B cell (primary cell): ENCODE measurements at places on chromosomes 5 and 9.

- no peak for DNase-seq
Measured at GRCh38 chr9:7115606-7116005, 357.8 kb downstream of the KDM4C start.

- no peak for DNase-seq
Measured at GRCh38 chr9:115121181-115121580, 3.2 kb upstream of the TNC start.

- DNase-seq: no peak
Measured at GRCh38 chr5:127060470-127060985, 12.8 kb downstream of the C5orf63 start.

DNA sequence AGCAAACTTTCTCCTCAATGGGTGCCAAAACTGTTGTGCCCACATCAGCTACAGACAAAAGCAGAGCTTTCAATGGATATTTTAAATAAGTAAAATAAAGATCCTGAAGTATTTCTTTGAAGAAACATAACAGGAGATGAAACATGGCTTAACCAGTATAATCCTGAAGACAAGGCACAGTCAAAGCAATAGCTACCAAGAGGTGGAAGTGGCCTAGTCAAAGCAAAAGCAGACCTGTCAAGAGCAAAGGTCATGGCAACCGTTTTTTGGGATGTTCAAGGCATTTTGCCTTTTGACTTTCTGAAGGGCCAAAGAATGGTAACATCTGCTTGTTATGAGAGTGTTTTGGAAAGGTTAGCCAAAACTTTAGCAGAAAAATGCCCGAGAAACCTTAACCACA is 77.9 kb downstream of the ANXA1 start:
- DNase-seq: no peak

- no peak for DNase-seq
Measured at GRCh38 chr9:101047848-101048397, 19.4 kb downstream of the PLPPR1 start.

GRCh38 chr9:128684065-128684324 is 5.0 kb upstream of the SET start:
- no peak for DNase-seq

- no peak for DNase-seq
Measured at GRCh38 chr5:127970854-127971425, 112.6 kb upstream of the SLC12A2 start.

- DNase-seq: no peak
Measured at GRCh38 chr5:129905473-129906176, 1.4 kb downstream of the CHSY3 start.

- DNase-seq: no peak
Measured at GRCh38 chr9:73166468-73166867, 14.8 kb downstream of the ANXA1 start.

DNA sequence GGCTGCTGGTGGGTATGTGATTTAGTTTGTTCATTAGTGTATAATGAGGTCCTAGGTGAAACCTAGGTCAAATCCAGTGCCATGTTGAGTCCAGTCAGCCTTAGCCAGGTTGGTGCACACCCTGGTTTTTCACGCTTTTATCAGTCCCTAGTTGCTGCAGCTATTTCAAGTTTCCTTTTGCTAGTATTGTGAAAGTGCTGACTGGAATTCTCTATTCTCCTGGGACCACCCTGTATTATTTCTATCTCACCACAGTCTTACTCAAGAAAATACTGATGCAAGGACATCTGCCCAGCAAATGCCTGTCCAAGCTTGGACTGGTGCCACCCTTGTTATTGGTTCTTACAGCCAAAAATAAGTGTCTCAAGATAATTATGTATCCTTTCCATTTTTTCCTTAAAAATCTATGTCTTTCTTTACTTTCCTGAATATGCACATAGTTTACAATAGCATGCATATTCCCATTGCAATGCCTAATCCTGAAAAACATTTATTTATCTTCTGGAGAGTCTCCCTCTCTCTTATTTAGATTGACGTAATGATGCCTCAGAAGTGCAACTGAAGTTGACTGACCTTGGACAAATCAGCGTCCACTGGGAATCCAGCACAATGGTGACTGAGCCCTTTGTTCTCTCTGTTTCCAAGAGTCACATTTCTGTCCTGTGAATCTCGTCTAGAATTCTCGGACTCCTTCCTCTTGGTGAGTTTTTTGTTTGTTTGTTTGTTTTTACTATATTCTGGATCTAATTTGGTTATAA is 1075.0 kb downstream of the CDH9 start:
- no peak for DNase-seq

GRCh38 chr9:73137914-73138313 is 13.8 kb upstream of the ANXA1 start:
- DNase-seq: no peak

- DNase-seq: no peak
Measured at GRCh38 chr9:137009938-137010732, 13.8 kb upstream of the CLIC3 start.

- peak; percentile 12 for DNase-seq
Measured at GRCh38 chr9:316382-316965, 101.8 kb downstream of the DOCK8 start.

DNA sequence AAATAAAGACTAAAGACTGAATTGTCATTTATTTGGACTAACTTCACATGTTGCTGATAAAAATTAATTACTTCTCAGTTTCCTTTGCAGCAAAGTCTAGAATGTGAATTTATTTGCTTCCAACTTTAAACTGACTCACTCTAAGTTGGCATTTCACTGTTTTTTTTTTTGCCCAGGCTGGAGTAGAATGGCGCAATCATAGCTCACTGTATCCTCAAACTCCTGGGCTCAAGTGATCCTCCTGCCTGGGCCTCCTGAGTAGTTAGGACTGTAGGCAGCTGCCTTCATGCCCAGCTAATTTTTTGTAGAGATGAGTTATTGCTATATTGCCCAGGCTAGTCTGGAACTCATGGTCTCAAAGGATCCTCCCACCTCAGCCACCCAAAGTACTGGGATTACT is 3.5 kb downstream of the CCNB1 start:
- DNase-seq: no peak

GRCh38 chr5:22615964-22616363 is 237.2 kb downstream of the CDH12 start:
- no peak for DNase-seq

DNA sequence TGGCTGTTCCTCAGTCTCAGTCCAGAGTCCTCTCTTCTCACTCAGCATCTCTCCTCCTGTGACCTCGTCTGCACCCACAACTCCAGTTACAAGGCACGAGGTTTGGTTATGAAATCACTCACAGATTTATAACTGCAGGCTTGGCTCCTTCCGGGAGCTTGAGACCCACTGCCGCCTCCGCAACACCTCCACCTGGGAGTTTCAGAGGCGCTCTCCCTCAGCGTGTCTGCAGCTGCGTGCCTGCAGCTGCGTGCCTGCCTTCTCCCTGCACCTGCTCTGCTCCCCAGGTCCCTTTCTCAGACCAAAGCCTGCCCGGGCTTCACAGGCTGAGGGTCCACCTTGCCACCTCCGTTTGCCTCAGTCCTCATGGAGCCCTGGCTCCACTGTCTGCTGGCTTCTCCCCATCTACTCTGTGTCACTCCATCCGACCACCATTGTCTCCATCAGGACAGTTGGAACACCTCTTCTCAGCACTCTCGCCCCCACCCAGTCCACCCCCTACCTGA is 51.5 kb downstream of the HRH2 start:
- DNase-seq: no peak

- no peak for DNase-seq
Measured at GRCh38 chr9:100913257-100913656, 115.3 kb upstream of the PLPPR1 start.

GRCh38 chr9:8660383-8660782 is 860.8 kb upstream of the DMAC1 start:
- DNase-seq: no peak

DNA sequence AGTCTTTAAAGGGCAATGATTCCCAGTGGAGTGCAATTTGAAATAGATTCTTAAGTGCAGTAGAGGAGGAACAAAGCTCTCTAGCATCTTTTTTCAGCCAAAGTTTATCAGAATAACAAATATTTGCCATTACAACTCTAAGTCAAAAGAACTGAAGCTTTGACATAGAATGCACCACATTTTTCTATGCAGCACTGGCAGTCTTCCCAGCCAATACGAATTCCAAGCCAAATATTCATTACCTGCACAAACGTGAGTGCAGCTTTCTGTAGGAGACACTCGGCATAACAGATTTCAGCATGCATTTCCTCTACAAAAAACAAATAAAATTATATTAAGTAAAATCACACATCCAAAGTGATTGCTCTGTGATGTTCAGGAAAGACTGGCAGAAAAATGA is 103.4 kb downstream of the TTC39B start:
- DNase-seq: no peak

DNA sequence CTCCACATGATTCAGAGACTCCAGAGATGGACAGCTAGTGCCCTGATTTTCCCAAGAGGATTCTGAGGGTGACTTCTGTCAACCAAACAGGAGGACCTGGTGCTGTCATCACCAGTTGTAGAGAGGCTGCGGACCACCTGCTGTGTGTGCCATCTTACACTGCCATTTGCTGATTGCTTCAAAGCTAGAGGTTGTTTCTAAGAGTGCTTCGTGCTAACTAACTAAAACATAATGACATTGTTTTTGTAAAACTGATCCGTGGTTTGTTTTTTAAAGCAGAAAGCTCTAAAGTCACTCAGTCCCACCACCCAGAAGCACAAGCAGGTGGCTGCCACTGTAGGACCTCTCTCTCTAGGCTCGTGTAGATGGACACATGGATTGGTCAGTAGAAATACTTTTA is 12.2 kb downstream of the TENT4A start:
- no peak for DNase-seq

- DNase-seq: no peak
Measured at GRCh38 chr9:27792971-27793689, 219.8 kb upstream of the C9orf72 start.

GRCh38 chr5:137260820-137261695 is 238.1 kb downstream of the SPOCK1 start:
- no peak for DNase-seq

DNA sequence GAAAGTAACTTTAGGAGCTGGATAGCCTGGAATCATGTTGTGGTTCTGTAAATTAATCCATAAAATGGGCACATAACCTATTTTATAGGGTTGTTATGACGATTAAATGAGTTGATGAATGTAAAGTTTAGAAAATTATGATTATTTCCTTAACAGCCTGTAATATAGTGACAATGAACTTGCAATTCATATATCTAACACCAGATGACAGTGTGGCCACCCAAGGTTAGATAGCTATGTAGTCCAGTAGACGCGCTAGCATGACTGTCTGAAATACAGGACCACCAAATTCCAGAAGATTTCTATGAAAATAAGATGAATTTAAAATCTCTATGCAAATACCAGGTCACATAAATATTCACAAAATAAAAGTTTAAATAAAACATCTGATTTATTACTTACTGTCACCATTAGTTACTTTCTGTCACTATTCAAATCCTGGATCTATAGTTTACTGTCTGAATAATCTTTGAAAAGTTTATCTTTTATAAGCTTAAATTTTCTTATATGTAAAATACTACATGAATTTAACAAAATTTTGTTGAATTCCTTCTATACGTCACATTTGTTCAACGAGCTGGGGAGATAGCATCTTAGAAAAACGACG is 26.1 kb upstream of the MACIR start:
- DNase-seq: peak; percentile 36

GRCh38 chr9:128136816-128137793 is 9.6 kb upstream of the PTGES2 start:
- DNase-seq: no peak

GRCh38 chr5:137360607-137361006 is 138.5 kb downstream of the SPOCK1 start:
- DNase-seq: no peak

- DNase-seq: no peak
Measured at GRCh38 chr9:109504689-109505088, 6.6 kb upstream of the PTPN3 start.

DNA sequence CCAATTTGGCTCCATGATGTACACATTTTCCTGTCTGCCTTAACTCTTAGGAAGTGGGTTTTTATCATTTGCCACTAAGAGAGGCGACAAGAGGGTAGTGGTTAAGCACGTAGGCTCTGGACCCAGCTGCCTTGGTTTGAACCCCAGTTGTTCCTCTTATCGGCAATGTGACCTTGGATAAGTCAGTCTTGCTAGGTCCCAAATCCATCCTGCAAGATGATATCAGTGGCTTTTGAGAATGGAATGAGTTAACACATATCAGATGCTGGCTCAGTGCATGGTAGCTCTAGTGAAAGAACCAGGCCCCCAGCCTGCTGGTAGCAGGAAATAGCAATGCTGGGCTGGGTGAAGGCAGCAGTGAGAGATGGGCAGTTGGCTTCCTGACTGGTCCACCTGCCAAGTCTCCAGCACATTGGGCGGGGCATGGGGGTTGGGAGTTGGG is 72.5 kb downstream of the STK10 start:
- DNase-seq: no peak

DNA sequence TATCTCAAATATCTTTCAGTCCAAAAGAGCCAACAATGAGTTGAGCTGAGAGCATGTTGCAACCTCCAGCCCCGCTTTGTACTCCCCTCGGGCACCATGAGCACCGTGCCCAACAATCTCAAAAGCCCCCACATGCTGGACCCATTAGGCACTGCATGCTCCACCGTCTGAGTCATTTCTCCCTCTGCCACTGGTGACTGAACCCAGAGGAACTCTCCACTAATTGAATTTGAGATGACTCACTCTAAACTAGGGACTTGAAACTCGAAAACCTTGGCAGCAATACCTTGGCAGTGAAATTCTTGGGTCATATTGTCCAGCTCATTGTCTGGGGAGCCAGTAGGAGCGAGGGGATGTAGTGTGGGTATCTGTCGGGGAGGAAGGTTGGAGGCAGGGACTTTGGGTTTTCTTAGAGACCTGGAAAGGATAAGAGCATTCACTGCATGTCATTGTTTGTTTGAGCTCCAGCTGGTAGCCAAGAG is 49.9 kb upstream of the SLIT3 start:
- DNase-seq: no peak

DNA sequence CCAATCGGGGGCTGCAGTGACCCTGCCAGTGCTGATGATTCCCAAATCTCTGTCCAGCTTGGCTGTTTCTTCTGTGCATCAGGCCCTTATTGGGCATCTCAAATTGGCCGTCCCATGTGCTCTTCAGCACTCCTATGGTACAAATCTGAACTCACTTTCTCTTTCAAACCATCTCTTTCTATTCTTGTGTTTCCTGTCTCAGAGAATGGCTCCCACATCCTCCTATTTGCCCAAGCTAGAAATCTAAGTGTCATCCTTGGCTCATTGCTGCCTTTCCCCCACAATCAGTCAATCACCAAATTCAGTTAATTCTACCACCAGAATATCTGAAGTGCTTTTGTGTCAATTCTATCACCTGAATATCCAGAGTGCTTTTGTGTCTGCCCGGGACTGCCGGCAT is 336.6 kb downstream of the CWC27 start:
- DNase-seq: no peak

DNA sequence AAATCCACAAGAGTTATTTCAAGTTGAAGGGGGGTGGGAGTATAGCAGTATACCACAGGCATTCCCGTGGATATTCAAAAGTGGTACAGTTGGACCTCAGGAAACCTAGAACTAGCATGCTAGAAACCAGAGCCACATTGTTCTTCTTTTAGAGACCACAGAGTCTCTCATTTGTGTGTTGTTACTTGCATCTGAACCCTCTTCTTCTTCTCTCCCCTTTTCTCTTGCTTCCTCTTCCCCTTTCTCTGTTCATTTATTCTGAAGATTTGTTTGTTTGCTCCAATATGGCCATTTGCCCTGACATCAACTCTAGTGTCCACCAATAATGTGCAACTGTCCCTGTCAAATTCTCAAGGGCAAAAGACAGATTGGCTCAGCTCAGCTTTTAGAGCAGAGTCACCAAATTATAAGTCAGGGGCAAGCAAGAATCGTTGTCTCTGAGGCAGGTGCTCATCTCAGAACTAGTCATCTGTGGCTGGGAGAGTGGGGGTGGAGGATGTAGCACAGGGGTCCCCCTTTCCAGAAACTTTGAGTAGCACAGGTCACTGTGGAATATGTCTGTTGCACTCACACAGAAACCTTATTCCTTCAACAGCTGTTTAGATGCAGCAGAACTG is 321.1 kb downstream of the ARRDC3 start:
- no peak for DNase-seq
